Fibroblast of villous mesenchyme (primary cell): ENCODE measurements at places on chromosomes 6 and 20. TPM values are rescaled to one million over a fixed set of nuclear protein-coding genes. Genes with fewer than 3 reads are reported as not detected.

Gene TUBB2B
- total RNA-seq: 4.8 and 5.2 TPM in 2 replicates

DNA sequence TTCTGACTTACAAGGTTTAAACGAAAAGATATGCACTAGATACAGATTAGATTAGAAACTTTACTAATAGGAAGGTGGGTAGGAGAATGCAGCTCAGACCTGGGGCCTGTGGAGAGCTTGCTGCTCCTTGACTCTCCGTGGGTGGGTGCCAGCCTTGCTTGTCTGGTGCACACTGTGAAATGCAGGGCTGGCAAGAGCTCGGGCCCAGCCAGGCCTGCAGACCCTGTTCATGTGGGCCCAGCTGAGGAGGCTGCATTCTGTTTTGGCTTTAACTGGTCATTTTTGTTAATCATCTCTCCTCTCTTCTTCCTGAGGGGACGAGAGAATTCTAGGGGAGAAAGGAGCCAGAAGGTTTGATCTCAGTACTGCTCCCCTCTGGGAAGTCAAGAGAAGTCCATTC is 325.4 kb downstream of the QKI start:
- no peak for DNase-seq

DNA sequence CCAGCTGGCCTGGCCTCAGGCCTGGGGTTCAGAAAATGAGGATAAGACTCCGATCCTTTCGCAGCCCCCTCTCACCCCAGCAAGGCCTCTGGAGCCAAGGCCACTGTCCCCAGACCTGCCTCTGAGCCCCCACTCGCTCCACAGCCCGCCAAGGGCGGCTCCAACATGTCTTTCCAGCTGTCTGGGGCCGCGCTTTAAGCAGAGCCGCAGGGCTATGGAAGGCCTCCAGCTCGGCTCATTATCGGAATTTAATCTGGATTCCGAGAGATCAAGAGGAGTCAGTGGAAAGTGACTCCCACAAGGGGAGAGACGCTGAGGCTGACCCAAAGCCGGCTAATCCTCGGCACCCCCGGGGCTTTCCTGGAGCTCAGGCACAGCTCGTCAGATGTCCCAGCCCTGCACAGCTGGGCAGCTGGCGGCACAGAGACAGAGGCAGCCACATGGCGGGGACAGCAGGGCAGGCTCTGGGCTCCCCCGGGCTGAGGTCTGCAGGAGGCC is 41.8 kb downstream of the BMP7 start:
- DNase-seq: no peak

Gene HTR1E
- total RNA-seq: not detected in 2 replicates

DNA sequence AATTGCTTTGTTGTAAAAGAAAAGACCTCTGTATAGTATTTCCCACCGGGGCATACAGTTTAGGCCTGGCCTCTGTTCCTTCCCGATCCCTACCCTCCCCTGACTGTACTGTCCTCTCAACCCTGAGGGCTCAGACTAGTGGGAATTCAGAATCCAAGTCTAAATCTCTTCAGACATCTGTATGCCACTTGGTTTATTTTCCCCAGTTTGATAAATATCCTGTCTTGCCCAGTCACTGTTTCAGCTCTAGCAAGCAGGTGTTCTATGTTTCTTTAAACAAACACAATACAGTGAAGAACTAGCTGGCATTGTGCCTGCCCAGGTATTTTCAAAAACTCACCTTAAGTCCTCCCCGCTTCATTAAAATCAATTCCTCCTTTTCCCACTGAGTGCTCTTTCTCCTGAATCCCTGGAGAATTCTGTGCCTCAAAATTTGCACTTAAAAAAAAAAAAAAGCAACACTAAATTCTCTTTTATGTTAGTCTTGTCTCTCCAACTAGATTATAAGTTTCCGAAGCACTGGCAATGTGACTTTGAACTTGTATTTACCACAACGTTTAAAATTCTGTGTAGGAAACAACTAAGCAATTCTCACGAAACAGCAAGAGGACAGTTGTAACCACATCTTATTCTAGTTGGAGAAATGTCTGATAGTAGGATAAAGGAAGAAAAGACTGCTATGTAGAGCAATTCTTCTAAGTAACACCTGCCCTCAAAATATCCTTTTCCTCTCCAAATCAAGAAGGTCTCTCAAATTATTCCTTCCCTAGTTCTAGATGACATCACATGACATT is 112.0 kb upstream of the CARMIL1 start:
- no peak for DNase-seq

Gene KIF6
- total RNA-seq: 0.32 and 0.43 TPM in 2 replicates

DNA sequence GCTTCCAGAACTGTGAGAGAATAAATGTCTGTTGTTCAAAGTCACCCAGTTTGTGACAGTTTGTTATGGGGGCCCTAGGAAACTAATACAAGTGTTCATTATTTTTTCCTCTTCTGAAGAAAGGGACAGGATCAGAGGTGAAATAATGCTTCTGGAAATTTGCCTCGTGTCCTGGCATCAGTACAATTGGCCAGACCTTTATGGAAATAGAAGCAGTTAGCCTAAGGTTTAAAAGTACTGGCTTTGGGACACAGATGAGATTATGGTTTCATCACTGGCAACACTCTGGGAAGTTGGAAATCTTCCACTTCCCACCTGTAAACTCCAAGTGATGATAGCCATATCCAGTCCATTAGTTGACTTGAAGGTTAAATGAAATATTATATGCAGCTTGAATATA is 88.7 kb downstream of the PLCB1 start:
- no peak for DNase-seq

DNA sequence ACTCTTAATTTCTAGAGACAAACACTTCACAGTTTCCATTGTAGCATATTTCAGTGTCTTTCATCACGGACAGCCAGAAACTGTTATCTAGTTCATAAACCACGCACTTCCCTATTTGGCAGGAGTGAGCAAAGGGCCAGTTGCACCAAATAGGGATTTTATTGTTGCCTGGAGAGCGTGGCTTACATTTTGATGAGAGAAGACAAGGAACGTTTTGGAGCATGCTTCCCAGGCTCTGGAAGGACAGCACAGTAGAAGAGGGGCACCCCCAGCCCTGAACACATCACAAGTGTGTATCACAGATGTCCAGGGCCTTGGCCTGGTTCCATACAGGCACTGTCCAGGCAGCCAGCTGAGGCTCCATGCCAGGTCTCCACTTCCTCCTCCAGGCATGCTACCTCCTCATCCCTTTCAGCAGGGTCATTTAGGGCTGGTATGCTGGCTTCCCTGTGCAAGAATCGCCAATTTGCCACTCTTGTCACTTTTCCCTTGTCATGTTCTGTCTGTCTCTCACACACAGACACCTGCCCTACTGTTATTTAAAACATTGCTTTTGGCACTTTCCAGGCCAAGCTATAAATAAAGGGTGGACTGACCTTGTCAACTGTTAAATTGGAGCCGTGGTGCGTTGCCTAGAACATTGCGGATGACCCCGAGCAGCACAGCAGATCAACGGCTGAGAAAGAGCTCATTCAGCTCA is 235.0 kb upstream of the GMDS start:
- no peak for DNase-seq

DNA sequence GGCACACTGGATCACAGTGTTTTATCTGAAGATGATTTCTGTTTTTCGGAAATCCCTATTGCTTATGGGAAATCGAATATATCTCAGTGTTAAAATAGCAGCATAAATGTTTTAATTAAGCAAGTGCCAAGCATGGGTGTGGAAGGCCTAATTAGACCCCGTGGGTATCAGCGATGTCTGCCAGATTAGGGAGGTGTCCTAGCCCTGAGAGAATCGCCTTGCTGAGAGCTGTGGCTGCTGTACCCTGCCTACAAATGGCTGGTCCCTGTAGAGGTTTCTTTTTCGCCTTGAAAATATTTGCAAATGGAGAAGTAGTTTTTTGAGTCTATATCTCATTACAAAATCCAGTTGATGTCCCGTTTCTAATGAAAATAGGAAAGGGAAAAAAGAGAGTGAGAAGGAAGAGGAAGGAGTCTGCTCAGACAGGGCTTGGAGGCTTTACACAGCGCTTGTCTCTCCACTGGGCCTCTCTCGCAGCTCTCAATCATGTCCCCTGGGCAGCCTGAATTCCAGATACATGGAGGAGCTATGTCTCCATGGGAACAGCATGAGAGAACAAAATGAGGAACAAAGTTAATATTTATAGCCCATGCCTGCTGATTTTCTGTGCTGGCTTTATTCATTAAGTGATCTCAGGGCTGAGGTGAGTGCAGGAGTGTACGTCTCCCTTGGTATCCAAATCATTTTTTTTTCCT is 35.2 kb upstream of the BCLAF1 start:
- no peak for DNase-seq

GRCh38 chr20:23647346-23647745 is 9.6 kb upstream of the CST3 start:
- DNase-seq: peak; percentile 78

- DNase-seq: no peak
Measured at GRCh38 chr6:16343593-16343992, 105.2 kb downstream of the GMPR start.

DNA sequence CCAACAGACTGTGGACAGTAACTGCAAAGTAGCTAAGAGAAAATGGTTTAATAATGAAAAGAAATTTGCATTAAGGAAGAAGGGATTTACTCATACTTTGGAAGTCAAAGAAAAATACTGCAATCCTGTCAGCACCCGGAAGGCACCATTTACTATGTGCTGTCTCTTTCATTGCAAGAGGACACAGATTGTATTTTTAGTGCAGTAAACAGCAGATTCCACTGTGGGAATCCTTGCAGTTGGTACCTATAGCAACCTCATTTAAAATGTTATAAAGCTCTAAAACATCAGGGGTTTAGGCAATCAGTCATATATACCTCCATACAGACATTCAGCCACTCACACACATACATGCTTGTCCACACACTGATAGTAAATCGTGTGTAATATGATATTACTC is 346.8 kb downstream of the PKHD1 start:
- DNase-seq: no peak

- DNase-seq: no peak
Measured at GRCh38 chr6:116291701-116292396, 12.1 kb upstream of the TSPYL1 start.

GRCh38 chr6:138817799-138818198 is 21.9 kb downstream of the ECT2L start:
- peak; percentile 53 for DNase-seq

Gene GINS1
- 7.4 and 13.8 TPM in 2 replicates for total RNA-seq

Gene ULBP1
- 0.43 and 1.6 TPM in 2 replicates for total RNA-seq

- no peak for DNase-seq
Measured at GRCh38 chr20:57609086-57609841, 11.0 kb downstream of the ZBP1 start.

Gene CST4
- 0.32 TPM in 1 of 2 replicates, not detected in the other for total RNA-seq

DNA sequence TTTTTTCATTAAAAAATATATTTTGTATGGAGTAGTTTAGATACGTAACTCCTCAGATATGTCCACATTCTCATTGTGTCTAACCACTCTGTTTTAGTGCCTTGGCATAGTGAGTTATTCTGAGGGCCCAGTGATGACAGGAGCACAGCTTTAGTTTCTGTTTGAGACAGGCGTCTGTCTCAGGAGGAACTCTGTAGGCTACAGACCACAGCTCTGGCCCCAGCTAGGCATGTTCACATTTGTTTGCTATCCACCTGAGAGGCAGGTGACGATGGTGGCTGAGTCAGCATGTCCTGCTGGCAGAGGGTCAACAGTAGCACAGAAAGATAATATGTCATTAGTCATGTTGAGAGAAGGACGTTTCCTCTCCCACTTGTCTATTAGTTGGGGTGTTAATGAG is 16.3 kb downstream of the LRRC1 start:
- no peak for DNase-seq

DNA sequence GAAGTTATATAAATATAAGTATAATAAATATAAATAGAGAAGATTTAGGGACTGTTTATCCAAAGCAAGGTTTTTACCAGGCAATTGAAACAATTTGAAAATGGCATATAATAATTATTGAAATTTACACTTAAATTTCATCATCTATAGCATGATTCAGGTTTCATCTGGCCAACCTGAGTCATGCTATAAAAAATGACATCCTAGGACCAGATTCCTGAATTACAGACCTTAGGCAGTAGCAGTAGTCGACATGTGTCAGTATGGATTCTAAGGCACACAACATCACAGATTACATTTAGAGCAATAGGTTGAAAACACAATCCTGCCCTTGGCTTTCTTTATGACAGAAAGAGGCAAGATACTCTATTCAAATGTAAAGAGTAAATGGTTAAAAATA is 592.3 kb downstream of the PHF3 start:
- no peak for DNase-seq

DNA sequence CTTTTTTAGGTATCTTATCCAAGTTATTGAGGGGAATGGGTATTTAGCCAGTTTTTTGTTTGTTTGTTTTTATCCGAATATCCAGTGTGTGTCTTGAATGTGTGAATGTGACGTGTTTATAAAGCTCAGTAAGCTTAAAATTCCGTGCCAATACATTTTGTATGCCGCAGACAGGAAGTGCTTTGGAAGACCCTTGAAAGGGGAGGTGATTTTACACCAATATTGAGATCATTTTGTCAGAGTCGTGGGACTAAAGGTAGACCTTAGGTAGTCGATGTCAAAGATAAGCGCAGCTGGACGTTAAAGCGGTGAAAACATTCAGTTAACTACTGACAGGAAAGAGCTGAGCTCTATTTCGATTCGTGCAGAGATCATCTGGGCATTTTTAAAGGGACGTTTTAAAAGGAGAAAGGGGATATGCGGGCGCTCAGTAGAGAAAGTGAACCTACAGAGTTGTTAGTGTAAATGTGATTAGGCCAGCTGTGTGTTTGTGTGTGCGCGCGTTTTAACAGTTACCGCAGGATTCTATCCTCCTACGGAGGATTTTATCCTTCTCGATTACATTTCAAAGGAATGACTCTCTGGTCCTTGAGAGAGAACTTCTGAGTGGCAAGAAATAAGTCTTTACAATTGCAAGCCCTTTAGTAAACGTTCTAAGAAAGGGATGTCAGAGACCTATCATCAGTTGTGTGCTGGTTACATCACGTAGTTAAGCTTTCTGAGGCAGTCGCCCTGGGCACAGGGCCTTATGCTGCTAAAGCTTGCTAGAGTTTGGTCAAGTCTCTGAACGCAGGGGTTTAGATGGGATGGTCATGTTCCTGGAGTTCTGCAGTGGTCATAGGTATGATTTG is 625 bp upstream of the ECHDC1 start:
- DNase-seq: peak; percentile 60

GRCh38 chr6:5946181-5946580 is 60.5 kb downstream of the NRN1 start:
- DNase-seq: no peak

Gene RIPOR2
- 5.2 and 15.8 TPM in 2 replicates for total RNA-seq

Gene MICAL1
- total RNA-seq: 54.1 and 55.3 TPM in 2 replicates

DNA sequence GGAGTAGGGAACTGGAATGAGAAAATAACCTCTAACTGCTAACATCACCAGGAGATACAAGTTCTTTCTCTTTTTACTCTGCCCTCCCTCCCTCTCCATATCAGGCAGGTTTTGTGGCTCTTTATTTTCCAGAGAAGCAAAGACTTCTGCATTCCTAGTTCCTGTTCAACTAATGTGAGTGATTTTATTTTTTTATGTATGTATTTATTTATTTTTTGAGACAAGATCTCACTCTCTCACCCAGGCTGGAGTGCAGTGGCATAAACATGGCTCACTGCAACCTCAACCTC is 6.0 kb upstream of the IER3 start:
- no peak for DNase-seq

GRCh38 chr20:24385547-24385946 is 83.9 kb upstream of the SYNDIG1 start:
- DNase-seq: no peak

GRCh38 chr6:78523622-78524021 is 343.7 kb upstream of the IRAK1BP1 start:
- DNase-seq: peak; percentile 11

Gene HSPA1L
- 0.86 and 0.97 TPM in 2 replicates for total RNA-seq

Gene LY6G6C
- total RNA-seq: not detected in 2 replicates
